ENCODE measurements at places on chromosomes 6 and 20. TPM values are rescaled to one million over a fixed set of nuclear protein-coding genes. Genes with fewer than 3 reads are reported as not detected.

Gene FUT9
- not detected for total RNA-seq

Gene RPL7L1
- 150 TPM for total RNA-seq

Gene LHFPL5
- total RNA-seq: 0.21 TPM

Gene DACT2
- total RNA-seq: 0.13 TPM

Gene SIRPG
- 62.9 TPM for total RNA-seq

Gene SLC26A8
- total RNA-seq: not detected

Gene SLC32A1
- not detected for total RNA-seq

Gene EPPIN
- total RNA-seq: not detected

Gene HRH3
- not detected for total RNA-seq

Gene SLC35D3
- not detected for total RNA-seq

Gene TMC2
- not detected for total RNA-seq

Measured in activated T-helper 17 cell treated with anti-CD3 and anti-CD28 coated beads, Interleukin-2, amount 50 U/mL, for 72 hours (primary cell).